ENCODE measurements at places on chromosomes 2 and 18. TPM values are rescaled to one million over a fixed set of nuclear protein-coding genes. Genes with fewer than 3 reads are reported as not detected.

DNA sequence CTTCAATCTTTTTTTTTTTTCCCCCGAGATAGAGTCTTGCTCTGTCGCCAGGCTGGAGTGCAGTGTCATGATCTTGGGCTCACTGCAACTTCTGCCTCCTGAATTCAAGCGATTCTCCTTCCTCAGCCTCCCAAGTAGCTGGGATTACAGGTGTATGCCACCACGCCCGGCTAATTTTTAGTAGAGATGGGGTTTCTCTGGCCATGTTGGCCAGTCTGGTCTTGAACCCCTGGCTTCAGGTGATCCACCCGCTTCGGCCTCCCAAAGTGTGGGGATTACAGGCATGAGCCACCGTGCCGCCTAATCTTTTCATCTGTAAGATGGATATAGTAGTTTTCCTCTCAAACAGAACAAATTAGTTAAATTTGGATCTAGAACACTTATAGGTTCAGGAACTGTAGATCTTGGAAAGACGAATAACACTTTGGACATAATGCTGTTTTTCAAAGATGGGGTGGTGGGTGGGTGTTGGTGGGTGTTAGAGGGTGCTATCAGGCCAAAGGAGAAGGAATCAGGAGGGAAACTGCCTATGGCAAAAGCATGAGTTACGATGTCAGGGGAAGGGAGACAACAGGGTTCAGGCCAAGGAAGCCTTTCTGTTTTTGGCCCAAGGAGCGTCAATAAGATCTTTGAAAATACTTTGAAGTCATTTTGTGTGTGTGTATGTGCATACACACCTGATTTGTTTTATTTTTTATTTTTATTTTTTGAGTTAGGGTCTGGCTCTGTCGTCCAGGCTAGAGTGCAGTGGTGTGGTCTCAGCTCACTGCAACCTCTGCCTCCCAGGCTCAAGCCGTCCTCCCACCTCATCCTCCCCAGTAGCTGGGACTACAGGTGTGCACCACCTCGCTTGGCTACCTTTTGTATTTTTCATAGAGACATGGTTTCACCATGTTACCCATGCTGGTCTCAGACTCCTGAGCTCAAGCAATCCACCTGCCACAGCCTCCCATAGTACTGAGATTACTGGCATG, 6.8 kb downstream of the RPL37A start:
- peaks cover 5% of the 10 kb centered on the region for H3K4me1 ChIP-seq
- H3K27ac ChIP-seq = no peak overlapping the region
- H3K36me3 ChIP-seq = peaks cover 5% of the 10 kb centered on the region
- H3K4me3 ChIP-seq = no peak overlapping the region

DNA sequence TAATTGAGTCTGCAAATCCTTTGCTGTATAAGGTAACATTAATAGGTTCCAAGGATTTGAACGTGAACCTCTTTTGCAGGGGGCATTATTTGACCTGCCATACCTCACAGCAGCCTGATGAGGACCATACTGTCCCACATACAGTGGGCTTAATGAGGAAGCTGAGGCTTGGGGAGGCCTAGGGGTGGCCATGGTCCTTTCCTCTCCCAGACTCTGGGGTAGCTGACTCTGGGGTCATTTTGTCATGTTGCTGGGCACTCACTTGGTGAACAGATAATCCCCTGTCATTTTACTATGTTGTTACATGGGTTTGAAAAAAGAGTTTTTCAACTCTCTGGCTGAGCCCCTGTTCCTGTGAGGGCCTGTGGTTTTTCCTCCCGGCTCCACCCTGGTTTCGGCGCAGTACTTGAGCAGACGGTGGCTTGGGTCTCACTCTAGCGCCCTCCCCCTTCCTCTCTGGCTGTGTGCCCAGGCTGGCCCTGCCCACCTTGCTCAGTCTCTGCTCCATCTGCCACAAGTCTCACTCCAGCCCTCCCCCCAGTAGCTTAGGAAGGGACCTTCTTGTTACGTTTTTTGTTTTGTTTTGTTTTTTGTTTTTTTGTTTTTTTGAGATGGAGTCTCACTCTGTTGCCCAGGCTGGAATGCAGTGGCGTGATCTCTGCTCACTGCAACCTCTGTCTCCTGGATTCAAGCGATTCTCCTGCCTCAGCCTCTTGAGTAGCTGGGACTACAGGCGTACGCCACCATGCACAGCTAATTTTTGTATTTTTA, 21.0 kb downstream of the INPP4A start:
- H3K4me3 ChIP-seq = no peak overlapping the region
- no peak overlapping the region for H3K27ac ChIP-seq
- DNase-seq = peak; percentile 48

- H3K4me1 ChIP-seq = peaks cover under 1% of the 10 kb centered on the region
- no peak for DNase-seq
- no peak overlapping the region for H3K4me3 ChIP-seq
- H3K27me3 ChIP-seq = no peaks in the 10 kb centered on the region
- no peaks in the 10 kb centered on the region for H3K36me3 ChIP-seq
Measured at GRCh38 chr2:66968946-66969345, 428.2 kb upstream of the ETAA1 start.

The GMCL1 gene
- 22.5 TPM for total RNA-seq

- no peak for DNase-seq
- H3K36me3 ChIP-seq = no peaks in the 10 kb centered on the region
- no peak overlapping the region for H3K27ac ChIP-seq
- H3K4me1 ChIP-seq = peaks cover 10% of the 10 kb centered on the region
Measured at GRCh38 chr2:106334802-106335201, 133.4 kb downstream of the RGPD3 start.

- H3K36me3 ChIP-seq = no peaks in the 10 kb centered on the region
- no peak overlapping the region for H3K27ac ChIP-seq
- no peak for DNase-seq
- H3K4me3 ChIP-seq = no peak overlapping the region
- H3K27me3 ChIP-seq = no peaks in the 10 kb centered on the region
- no peaks in the 10 kb centered on the region for H3K4me1 ChIP-seq
Measured at GRCh38 chr18:74869904-74870863, 272.5 kb downstream of the ZNF407 start.

GRCh38 chr2:102081243-102081522, 61.4 kb upstream of the IL1R1 start:
- no peaks in the 10 kb centered on the region for H3K36me3 ChIP-seq
- peaks cover 9% of the 10 kb centered on the region for H3K4me1 ChIP-seq
- no peaks in the 10 kb centered on the region for H3K27me3 ChIP-seq
- no peak overlapping the region for H3K27ac ChIP-seq
- H3K4me3 ChIP-seq = no peak overlapping the region
- no peak for DNase-seq

DNA sequence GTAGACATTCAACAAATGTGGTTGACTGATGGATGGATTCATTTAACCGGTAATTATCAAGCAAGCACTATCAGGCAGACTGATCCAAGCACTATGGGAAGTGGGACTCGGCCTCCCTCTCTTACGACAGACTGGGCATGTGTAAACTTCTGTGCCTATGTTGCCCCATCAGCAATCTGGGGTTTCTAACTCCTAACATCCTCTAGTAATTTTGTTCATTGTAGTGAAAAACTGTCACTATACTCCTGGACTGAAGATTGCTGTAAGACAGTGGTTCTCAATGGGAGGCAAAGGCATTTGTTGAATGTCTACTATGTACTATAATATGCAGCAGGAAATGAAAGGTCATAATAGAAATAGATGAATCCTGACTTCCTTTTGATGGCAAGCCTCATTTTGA, 51.2 kb upstream of the CREB1 start:
- no peaks in the 10 kb centered on the region for H3K36me3 ChIP-seq
- no peaks in the 10 kb centered on the region for H3K4me1 ChIP-seq
- no peaks in the 10 kb centered on the region for H3K27me3 ChIP-seq
- no peak overlapping the region for H3K27ac ChIP-seq

The MRPL33 gene
- 206 TPM for total RNA-seq
